ENCODE measurements at places on chromosomes 2 and 18.

DNA sequence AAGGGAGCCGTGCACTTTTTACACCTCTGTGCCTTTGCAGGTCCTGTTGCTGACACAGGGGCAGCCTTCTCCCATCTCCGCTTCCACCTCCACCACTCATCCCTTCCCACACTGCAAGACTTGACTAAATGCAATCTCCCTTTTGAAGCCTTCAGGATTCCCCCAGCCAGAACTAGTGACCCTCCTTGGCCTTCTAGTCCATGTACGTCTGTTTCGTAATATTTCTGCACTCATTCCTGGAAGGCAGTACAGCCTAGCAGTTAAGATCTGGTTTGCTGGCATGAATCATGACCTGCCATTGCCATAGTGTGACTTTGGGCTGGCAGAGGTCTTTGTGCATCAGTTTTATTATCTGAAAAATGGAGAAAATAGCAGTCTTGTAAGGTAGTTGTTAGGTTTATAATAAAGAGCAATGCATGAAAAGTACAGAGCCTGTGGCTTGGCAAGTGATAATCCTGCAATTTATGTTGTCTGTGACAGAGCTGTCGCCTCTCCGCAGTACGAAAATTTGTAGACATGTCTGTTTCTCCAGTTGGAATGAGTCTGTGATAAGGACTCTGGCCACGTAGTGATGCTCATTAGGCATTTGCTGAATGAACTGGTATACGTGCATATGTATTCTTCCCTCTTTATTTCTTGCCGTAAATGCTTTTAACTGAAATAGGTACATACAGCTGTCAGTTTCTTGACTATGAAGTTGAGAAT lies 36.7 kb downstream of the NCK2 start:
- no peak for DNase-seq

DNA sequence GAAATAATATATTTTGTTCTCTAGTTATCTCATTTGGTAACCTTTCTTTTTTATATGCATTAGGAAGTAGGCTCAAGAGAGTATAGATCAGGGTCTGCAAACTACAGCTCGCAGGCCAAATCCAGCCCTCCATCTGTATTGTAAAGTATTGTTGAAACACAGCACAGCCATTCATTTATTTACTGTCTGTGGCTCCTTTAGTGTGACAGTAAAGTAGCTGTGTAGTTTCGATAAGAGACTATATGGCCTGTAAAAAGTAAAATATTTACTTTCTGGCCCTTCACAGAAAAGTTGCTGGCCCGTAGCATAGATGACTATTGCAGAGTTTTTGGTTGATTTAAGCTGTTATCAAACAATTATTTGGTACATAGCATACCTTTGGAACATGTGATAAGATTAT lies 67.6 kb downstream of the MIB1 start:
- no peak for DNase-seq

- no peak for DNase-seq
Observed at GRCh38 chr2:25201794-25202193, 33.4 kb upstream of the POMC start.

- no peak for DNase-seq
Observed at GRCh38 chr2:225340923-225341322, 58.6 kb upstream of the NYAP2 start.

GRCh38 chr2:38652431-38653273 lies 13.3 kb upstream of the GALM start:
- DNase-seq: no peak

DNA sequence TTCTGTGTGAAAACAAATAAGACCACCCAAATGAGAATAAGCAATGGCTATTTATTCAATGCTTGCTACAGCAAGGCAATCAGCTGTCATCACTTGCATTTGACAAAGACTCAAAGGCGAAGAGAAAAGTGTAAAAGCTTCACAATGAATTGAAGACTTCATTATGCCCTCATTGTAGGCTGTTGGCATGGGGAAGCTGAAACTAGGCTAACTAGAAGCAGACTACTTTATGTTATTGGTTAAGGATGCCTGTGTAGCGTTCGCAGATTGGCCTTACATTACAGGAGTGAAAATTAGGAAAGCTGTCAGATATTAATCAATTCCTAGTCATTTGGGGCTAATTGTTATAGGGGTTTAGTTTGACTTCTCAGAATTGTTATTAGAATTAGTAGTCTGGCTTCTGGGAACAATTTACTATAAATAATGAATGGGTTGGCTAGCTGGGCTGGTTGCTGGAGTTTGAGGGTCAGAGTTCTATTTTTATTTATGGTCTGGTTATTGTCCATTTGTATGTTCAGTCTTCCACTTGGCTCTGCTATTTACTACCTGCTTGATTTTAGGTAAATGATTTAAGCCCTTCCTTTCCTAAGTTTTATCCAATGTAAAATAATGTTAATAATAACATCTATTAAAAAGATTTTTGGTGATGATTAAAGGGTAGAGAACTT lies 437.2 kb upstream of the SYT4 start:
- no peak for DNase-seq

- no peak for DNase-seq
Observed at GRCh38 chr2:42324949-42325348, 36.1 kb downstream of the COX7A2L start.

- no peak for DNase-seq
Observed at GRCh38 chr2:23206650-23207049, 178.3 kb upstream of the KLHL29 start.

DNA sequence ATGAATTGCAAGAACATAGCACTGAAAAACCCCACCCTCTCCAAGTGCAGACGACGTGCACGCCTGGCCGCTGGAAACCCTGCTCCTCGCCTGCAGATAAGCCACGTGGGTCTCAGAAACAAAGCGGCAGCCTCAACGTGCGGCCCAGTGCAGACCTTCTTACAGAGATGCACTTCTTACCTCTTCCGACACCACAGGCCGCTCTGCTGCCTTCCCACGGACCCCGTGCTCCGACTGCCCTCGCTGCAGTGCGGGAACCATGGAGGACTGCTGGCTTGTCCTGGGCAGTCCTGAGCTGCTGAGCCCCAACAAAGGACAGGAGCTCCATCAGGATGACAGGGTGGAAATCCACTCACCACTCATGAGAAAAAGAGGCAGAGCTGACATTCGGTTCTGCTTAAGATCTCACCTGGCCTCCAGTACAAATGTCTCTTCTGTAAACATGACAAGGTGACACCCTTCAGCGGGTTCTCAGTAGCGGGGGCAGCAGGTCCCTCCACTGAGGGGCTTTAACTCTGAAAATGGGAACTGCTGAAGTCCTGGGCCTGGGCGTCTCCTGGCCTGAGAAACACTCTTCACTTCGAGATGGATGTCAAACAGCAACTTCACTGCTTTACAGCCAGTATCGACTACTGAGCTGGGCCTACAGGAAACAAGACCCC lies 6.2 kb downstream of the COPS9 start:
- no peak for DNase-seq

DNA sequence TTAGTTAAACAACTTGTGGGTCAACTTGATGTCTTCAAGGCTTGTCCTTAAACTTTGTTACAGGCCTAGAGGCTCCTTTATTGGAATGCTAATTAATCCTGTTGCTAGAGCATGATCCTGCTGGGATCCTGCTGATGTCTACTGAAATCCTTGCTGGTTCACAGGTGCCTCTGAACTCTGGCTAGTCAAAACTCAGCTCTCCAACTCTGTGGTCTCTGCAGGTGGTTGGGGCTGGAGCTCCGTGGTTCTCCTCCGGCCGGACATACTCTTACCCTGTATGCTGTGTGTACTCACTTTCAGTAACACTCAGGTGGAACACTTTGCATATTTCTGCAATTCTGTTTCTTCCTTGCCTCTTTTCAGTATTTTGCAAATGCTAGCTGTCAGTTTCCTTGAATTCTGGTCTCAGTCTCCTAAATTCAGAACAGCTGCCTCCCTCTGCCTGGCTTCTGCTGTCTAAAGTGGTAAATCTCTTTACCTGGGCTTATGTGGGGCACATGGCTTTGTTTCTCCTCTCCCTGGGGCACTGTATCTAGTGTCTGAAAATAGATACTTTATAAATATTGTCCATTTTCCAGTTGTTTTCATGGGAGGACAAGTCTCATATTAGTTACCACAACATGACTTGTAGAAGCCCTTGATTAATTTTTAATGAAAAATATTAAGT lies 113.0 kb downstream of the ATP9B start:
- DNase-seq: no peak

- DNase-seq: no peak
Observed at GRCh38 chr18:31064130-31064529, 21.6 kb upstream of the DSC3 start.

DNA sequence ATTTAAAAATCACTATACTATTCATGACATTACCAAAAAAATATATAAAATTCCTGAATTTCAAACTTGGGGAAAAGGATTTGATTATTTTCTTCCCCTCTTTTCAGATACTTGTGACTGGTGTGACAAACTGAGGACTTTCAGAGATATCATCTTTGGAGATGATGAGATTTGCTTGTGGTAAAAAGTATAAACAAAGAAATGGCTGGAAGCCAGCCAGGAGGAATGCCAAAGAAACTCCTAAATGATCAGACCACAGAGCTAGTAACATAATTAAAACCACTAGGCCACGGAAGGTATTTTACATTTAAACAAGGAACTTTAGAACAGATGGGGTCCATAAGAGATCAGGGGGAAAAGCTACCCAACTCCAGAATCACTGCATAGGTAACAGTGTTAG lies 58.7 kb downstream of the PIGN start:
- DNase-seq: no peak

- no peak for DNase-seq
Observed at GRCh38 chr2:30487603-30488002, 40.6 kb downstream of the LCLAT1 start.

DNA sequence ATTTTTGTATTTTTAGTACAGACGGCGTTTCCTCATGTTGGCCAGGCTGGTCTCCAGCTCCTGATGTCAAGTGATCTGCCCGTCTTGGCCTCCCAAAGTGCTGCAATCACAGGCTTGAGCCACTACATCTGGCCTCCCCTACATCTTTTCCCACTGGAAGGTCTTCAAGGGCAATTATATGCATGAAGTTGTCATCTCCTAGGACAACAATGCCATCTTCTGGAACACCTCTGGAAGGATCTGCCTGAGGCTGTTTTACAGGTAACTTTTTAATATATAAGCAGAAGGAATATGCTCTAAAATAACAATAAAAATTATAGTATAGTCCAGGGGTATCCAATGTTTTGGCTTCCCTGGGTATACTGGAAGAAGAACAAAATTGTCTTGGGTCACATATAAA lies 321.4 kb downstream of the AFF3 start:
- no peak for DNase-seq

Data from globus pallidus (tissue), 1 donor.